G401 (cell line): ENCODE measurements at places on chromosomes 7 and 10. TPM values are rescaled to one million over a fixed set of nuclear protein-coding genes. Genes with fewer than 3 reads are reported as not detected.

The GIMAP7 gene
- not detected in 2 replicates for total RNA-seq

The NPSR1 gene
- total RNA-seq: not detected in 2 replicates

The AKR1E2 gene
- total RNA-seq: 3.1 and 10.3 TPM in 2 replicates

The MMD2 gene
- not detected in 2 replicates for total RNA-seq

The NPFFR1 gene
- total RNA-seq: not detected in 2 replicates

The C10orf53 gene
- not detected in 2 replicates for total RNA-seq

The CTAGE4 gene
- total RNA-seq: not detected in 2 replicates

The PVRIG gene
- not detected in 2 replicates for total RNA-seq

The PAPOLB gene
- 0.34 TPM in 1 of 2 replicates, not detected in the other for total RNA-seq

The VIPR2 gene
- total RNA-seq: not detected in 2 replicates

The PPP1R17 gene
- not detected in 2 replicates for total RNA-seq

The MRLN gene
- not detected in 2 replicates for total RNA-seq

The IGFBP3 gene
- total RNA-seq: 17.4 and 21.6 TPM in 2 replicates

The HOXA7 gene
- total RNA-seq: 4.4 and 7.1 TPM in 2 replicates

The SPDYE9 gene
- not detected in 2 replicates for total RNA-seq

The ANKRD30A gene
- not detected in 2 replicates for total RNA-seq

The AGAP5 gene
- total RNA-seq: 0.55 and 1.5 TPM in 2 replicates

The OR2A5 gene
- total RNA-seq: not detected in 2 replicates

The CYP3A4 gene
- total RNA-seq: not detected in 2 replicates

The ZNF22 gene
- total RNA-seq: 10.0 and 13.9 TPM in 2 replicates

The RBM33 gene
- total RNA-seq: 12.3 and 13.2 TPM in 2 replicates

The SORBS1 gene
- total RNA-seq: 0.18 TPM in 1 of 2 replicates, not detected in the other

The ANXA8 gene
- total RNA-seq: not detected in 2 replicates

The PARG gene
- total RNA-seq: 22.9 and 29.6 TPM in 2 replicates

The MALRD1 gene
- total RNA-seq: not detected in 2 replicates

The PRSS37 gene
- total RNA-seq: not detected in 2 replicates

The LIPN gene
- not detected in 2 replicates for total RNA-seq

The ERVW-1 gene
- total RNA-seq: not detected in 2 replicates

The GRID2IP gene
- 0.44 TPM in 1 of 2 replicates, not detected in the other for total RNA-seq

The HNRNPH3 gene
- total RNA-seq: 32.1 and 67.4 TPM in 2 replicates

The PLAU gene
- 124 and 143 TPM in 2 replicates for total RNA-seq

The AKR1D1 gene
- not detected in 2 replicates for total RNA-seq

The TDRD1 gene
- total RNA-seq: not detected in 2 replicates

The UPK3B gene
- 20.1 and 24.1 TPM in 2 replicates for total RNA-seq

The HKDC1 gene
- total RNA-seq: 1.2 and 2.8 TPM in 2 replicates

The PNLIPRP3 gene
- not detected in 2 replicates for total RNA-seq

The DDC gene
- total RNA-seq: not detected in 2 replicates

The SLC26A5 gene
- total RNA-seq: not detected in 2 replicates

The HSPA12A gene
- total RNA-seq: 0.18 and 0.47 TPM in 2 replicates

The RP9 gene
- total RNA-seq: 16.6 and 27.3 TPM in 2 replicates

The ADAMTS14 gene
- total RNA-seq: 0.03 TPM in 1 of 2 replicates, not detected in the other

The COX15 gene
- total RNA-seq: 25.8 and 27.9 TPM in 2 replicates

The TRIL gene
- not detected in 2 replicates for total RNA-seq

The AASS gene
- 0.18 and 3.0 TPM in 2 replicates for total RNA-seq

The C10orf88 gene
- 7.8 and 7.9 TPM in 2 replicates for total RNA-seq

The THSD7A gene
- not detected in 2 replicates for total RNA-seq

The CHCHD1 gene
- total RNA-seq: 65.5 and 76.8 TPM in 2 replicates

The KIF5B gene
- total RNA-seq: 36.0 and 64.2 TPM in 2 replicates

The CLCN1 gene
- not detected in 2 replicates for total RNA-seq

The LIPF gene
- not detected in 2 replicates for total RNA-seq

The SEMA4G gene
- 15.3 and 36.2 TPM in 2 replicates for total RNA-seq

The C10orf105 gene
- total RNA-seq: not detected in 2 replicates

The TBXAS1 gene
- not detected in 2 replicates for total RNA-seq

The CTAGE15 gene
- total RNA-seq: not detected in 2 replicates

The ABCA13 gene
- under 0.01 and 0.03 TPM in 2 replicates for total RNA-seq

The SKIDA1 gene
- 22.3 and 22.8 TPM in 2 replicates for total RNA-seq

The CDK14 gene
- total RNA-seq: not detected in 2 replicates

The ZNF804B gene
- total RNA-seq: not detected in 2 replicates

The ODAD2 gene
- total RNA-seq: not detected in 2 replicates
